Adrenal gland (tissue), 19 donors: ENCODE measurements at places on chromosomes 2 and 18. TPM values are rescaled to one million over a fixed set of nuclear protein-coding genes. Genes with fewer than 3 reads are reported as not detected.

DNA sequence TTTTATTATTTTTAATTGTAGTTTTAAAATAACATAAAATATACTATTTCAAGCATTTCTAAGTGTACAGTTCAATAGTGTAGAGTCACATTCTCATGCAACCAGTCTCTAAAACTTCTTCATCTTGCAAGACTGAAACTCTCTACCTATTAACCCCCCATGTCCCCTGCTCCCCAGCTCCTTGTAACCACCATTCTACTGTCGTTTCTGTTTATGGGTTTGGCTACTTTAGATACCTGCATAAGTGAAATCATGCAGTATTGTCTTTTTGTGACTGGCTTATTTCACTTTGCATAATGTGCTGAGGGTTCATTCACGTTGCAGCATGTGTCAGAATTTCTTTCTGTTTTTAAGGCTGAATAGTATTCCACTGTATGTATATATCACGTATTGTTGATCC, 139.4 kb downstream of the SMAD7 start:
- DNase-seq = no peak

DNA sequence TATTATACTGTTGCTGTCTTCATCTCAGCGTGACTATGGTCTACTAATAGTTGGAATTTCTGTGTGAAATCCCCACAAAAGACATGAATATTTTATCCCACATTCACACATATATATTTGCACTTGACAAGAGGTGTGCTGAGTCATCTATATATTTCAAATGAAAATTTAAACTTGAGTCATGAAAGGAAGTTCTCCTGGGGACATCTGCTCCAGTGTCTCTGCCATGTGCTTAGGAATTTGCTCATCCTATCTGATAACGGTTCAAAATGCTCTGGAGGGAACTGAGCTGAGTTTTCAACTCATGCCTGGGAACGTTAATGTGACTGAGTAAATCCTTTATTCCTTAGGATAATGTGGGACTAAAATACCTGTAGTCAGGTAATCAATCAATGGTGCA, 326.2 kb upstream of the MEX3C start:
- DNase-seq = no peak

DNA sequence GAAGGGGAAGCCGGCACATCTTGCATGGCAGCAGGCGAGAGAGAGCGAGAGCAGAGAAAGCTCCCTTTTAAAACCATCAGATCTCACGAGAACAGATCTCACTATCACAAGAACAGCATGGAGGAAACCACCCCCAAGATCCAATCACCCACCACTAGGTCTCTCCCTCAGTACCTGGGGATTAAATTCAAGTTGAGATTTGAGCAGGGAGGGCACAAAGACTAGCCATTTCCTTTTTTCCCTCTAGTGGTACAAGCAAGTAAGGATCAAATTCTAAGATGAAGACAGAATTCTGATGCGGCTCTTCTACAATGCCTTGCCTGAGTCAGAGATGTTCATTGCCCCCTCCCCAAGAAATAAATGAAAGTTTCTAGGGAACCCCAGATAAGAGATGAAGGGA, 45.6 kb upstream of the ANKRD44 start:
- DNase-seq = no peak

DNA sequence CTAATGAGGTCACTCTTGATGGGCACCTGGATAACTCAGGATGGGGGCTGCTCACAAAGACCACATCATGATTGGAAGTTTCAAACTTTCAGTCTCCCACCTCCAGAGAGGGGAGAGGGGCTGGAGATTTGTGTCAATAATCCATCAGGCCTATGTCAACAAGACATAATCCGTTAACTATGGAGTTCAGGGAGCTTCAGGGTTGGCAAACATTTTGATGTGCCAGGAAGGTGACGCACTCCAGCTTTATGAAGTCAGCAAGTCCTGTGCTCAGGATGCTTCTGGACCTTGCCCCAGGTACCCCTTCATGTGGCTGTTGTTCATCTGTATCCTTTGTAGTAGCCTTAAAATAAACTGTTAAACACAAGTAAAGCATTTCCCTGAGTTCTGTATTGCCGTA, 19.0 kb downstream of the SKA1 start:
- no peak for DNase-seq

DNA sequence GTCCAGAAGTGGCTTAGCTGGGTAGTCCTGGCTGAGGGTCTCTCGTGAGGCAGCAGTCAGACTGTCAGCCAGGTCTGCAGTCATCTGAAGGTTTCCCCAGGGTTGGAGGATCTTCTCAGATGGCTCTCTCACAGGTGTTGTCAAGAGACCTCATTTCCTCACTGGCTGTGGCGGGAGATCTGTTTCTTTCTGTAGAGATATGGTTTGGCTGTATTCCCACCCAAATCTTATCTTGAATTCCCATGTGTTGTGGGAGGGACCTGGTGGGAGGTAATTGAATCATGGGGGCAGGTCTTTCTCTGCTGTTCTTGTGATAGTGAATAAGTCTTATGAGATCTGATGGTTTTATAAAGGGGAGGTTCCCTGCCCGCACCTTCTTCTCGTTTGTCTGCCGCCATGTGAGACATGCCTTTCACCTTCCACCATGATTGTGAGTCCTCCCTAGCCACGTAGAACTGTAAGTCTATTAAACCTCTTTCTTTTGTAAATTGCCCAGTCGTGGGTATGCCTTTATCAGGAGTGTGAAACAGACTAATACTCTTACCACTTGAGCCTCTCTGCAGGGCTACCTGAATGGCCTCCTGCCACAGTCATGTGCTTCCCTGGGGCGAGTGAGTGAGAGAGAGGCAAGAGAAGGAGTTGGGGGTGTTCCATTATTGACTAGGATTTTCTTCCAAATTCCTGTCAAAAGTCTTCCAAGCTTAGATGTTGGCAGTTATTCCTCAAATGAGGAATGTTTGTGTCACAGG, 23.6 kb downstream of the MALT1 start:
- no peak for DNase-seq

GRCh38 chr2:164600763-164601162, 20.5 kb downstream of the GRB14 start:
- DNase-seq = no peak

GRCh38 chr2:217753460-217754200, 249.2 kb downstream of the TNS1 start:
- no peak for DNase-seq

DNA sequence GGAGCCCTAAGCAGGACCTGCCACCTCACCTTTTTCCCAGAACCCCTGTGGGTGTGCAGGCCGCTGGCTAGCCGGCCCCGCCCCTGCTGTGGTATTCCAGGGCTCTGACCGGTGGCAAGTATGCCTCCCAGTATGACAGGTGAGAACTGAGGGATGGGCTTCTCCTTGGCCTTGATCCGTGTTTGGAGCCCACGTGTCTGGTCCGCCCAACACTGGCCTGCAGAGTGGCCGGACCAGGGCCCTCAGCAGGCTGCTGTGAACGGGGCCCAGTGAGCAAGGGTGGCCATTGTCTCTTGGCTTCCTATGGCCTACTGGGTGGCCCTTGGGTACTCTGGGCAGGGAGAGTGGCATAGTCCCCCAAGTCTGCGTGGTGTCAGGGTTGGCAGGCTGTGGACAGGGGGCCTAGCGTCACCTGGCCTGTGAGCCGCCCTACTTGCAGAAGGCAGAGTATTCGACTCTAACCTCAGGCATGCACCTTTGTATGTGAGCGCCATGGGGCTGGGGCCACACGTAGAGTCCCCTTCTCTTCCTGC, 1.8 kb downstream of the RNPEPL1 start:
- DNase-seq = peak; percentile 27

CCDC93 gene
- polyA plus RNA-seq = 10.9 TPM
